ENCODE measurements at places on chromosomes 16 and 17. TPM values are rescaled to one million over a fixed set of nuclear protein-coding genes. Genes with fewer than 3 reads are reported as not detected.

DNA sequence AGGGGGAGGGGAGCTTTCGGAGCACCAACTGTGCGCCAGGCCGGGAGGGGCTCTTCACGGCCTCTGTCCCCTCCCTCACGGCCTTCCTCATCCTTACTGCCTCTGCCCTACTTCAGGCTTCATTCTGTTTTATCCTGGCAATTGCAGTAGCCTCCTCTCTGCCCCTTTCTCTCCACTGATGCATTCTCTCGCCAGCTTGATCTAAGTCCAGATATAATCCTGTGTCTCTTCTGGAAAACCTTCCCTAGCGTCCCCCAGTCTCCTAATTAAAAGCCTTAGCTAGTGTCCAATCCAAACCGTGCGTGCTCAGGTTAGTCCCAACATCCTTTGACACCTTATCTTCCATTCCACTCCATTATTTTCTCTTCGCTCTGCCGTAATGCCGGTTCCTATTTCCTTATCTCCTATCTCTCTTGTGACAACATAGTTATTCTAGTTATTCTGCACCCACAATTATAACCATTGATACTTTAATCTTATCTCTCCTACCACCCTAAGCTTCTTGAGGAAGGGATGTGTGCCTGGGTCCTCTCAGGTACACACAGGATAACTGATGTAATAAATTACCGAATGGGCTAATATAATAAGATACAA, 869 bp downstream of the ZNF48 start:
- no peak for DNase-seq

DNA sequence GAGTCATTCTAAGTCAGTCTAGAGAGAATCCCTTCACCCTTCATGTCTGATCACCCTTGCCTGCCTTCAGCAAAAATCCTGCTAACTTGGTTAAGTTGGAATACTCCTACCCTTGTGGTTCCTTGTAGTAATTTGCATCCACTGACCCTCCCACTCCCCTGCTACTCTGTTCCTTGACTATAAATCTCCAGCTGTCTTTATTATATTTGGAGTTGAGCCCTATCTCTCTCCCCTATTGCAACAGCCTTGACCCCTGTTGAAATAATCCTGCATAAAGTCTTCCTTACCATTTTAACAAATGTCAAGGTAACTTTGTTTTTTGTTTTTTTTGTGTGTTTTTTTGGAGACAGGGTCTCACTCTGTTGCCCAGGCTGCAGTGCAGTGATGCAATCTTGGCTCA, 590.1 kb downstream of the WWOX start:
- DNase-seq, result no peak

- no peak for DNase-seq
Observed at GRCh38 chr16:58428621-58429542, 36.6 kb downstream of the GINS3 start.

Gene TTYH2
- 7.4 TPM for total RNA-seq

Gene CASKIN1
- total RNA-seq, result 0.06 TPM

Data from upper lobe of right lung (tissue), 1 donor.